ENCODE measurements at places on chromosomes 12 and 14.

DNA sequence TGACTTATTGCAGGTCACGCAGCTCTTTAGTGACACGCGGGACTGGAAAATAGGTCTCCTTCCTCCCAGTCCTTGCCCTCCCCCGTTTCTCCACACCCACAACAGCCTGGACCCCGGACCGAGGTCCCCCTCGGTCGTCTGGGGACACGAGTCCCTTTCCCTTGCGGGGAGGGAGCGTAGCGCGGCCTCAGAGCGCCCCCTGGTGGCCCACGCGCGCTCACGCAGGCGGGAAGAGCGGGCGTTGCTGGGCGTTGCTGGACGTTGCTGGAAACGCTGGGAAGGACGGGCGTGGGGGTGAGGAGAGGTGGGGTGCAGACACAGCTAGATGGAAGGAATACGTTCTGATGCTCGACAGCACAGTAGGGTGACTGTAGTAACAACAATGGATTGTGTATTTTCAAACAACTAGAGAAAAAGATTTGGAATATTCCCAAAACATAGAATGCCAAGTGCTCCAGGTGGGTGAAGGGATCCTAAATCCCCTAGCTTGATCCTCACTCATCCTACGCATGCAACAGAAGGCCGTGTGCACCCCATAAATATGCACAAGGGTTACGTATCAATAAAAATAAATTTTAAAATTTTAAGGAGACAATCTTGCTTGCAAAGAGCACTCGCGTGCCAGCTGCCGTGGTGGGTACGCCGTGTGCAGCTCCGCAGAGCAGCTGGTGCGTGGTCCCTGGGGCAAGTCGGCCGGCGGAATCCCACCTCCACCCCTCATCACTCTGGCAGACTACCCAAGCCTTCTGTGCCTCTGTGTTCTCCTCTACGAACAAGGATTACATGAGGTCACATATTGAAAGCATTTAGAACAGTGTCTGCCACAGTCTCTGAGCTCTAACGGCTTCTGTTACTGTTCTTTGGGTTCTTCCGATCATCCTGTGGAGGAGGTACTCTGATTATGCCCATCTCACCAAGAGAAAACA, 87.4 kb downstream of the B4GALNT3 start:
- DNase-seq = no peak

DNA sequence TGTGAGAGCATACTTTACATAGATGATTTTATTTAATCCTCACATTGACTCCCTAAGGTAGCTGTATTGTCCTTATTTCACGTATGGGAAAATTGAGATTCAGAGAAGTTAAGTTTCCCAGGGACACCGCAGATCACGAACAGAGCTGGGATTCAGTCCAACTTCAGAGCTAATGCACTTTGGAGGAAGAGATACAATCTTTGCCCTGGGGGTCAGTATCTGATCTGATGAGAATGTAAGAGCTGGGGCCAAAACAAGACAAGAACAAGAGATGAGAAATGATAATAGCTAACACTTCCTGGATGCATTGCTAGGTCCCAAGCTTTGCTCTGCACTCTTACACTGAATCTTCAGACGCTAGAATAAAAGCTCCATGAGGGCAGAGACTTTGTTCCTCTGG, 6.0 kb upstream of the CSAD start:
- no peak for DNase-seq

GRCh38 chr12:111868676-111869588, 26.9 kb downstream of the MAPKAPK5 start:
- no peak for DNase-seq

- no peak for DNase-seq
These were observed 88.0 kb downstream of the OSBPL8 start for GRCh38 chr12:76471579-76471978.

- no peak for DNase-seq
These were observed 65.6 kb upstream of the FERMT2 start for GRCh38 chr14:53016491-53016890.

- no peak for DNase-seq
These were observed 511.2 kb downstream of the C12orf50 start for GRCh38 chr12:87518036-87518435.

DNA sequence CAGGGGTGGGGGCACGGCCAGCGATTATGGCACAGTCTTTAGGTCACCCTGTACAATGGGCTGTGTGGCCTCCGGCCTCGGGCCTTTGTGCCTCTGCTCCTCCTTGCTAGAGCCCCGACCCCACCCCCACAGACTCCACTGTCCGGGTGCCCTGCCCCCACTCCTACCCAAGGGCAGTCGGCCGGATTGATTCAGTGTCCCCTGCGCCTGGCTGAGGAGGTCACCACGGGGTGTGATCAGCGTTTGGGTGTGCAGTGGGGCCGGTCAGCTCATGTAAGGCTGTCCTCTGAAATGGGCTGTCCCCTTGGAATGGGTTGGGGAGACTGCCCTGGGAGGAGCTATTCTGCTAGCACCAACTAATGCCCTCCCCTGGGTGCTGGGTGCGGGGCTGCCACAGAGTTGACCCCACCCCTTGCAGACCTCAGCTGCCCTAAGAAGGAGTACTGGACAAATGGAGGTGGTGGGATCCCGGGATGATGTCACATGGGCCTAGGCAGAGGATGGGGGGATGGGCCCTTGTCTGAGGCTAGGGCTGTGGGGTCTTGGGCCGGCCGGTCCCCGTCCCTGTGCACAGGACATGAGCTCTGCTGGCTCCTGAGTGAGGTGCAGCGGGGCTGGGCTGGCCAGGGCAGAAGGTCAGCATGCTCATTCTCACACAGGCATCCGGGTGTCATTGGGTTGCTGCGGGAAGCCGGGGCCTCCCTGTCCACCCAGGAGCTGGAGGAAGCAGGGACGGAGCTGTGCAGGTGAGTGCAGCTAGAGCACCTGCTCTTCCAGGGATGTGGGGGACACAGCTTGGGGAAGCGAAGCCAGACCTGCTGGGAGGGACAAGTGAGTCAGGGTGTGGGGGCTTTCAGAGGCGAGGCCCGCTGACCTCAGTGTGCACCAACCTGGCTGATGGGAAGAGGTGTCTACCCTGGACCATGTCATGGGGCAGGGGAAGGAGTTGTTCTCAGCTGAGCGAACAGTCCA, 23.4 kb downstream of the ASPG start:
- no peak for DNase-seq

DNA sequence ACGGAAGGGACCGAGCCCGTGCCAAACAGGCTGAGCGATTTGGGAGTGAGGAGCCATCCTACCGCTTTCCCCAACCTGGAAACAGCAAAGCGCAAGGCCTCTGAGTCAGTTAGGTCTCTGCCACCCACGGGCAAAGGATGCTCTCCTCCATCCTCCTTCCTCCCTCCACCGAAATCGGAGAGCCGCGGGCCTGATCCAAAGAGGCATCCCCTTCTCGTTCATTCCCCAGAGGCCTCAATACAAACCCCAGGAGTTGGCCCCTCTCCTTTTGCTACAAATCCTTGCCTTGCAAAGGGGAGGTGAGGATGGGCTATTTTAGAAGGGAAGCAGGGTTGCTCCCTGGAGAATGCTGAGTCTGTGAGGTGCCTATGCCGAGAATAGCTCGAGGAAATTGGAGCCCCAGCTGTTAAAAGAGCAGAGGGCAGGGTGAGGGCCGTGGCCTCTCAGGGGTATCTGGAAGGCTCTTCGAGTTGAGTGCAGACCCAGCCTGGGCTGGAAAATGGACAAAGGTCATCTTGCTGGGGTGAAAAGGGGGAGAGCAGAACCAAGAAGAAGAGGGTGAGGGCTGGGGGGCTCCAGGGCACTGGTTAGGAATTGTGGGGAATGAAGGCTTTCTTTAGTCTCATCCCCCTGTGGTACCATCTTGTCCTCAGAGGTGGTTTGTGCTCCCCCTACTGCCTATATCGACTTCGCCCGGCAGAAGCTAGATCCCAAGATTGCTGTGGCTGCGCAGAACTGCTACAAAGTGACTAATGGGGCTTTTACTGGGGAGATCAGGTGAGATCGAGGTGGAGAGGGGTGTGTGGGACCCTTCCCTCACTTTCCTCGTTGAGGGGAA, 1.1 kb downstream of the TPI1 start:
- no peak for DNase-seq

DNA sequence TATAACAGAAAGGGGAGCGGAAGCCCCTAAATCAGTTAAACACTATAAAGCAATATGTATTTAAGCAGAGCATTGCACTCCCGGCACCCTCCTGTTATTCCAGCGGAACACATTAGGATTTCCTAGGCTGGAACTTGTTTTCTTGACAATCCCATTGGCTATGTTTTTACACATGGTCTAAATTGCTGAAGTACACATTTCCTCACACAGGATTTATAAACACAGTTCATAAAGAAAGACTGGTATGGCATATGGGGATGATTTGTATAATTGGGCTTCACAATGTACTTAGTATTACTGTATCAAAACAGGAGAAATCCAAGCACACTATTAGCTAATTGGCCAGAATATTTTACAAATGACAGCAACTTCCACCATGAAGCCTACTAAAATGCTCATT, 23.3 kb downstream of the PAX9 start:
- peak; percentile 68 for DNase-seq

GRCh38 chr14:67765192-67765834, 51.1 kb downstream of the ZFYVE26 start:
- DNase-seq = no peak

DNA sequence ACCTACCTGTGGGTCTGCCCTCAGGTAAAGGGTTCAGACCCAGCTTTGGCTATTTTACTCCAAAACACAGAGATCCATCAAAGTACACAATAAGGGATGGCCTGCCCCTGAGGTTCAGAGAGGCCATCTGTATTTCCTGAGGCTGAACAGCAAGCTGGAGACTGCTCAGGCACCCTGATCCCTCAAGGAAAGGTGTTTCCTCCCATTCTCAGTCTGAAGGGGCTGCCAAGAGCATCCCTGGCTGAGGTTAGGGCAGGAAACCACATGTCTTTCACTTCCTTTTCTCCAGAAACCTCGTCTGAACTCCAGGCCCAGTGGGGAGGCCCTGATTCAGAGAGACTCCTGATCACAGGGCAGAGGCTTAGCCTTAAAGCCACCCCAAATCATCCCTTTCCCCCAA, 1.5 kb downstream of the RILPL1 start:
- DNase-seq = no peak

DNA sequence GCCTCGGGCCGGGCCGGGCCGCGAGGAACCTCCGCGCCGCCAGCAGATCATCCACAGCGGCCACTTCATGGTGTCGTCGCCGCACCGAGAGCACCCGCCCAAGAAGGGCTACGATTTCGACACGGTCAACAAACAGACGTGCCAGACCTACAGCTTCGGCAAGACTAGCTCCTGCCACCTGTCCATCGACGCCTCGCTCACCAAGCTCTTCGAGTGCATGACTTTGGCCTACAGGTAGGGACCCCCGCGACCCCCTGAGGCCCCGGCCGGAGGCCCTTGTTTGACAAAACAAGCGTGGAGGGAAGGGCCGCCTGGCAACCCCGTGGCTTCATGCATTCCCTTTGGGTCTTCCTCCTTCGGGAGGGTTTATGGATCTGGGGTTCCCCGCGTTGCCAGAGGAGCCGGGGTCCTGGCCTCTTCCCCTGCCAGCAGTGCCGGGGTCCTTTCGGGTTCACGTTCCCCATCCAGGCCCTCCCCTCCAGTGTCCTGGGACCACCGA, 526 bp downstream of the MLXIP start:
- DNase-seq = no peak

- no peak for DNase-seq
These were observed 67.1 kb downstream of the RFLNA start for GRCh38 chr12:124361996-124362395.

DNA sequence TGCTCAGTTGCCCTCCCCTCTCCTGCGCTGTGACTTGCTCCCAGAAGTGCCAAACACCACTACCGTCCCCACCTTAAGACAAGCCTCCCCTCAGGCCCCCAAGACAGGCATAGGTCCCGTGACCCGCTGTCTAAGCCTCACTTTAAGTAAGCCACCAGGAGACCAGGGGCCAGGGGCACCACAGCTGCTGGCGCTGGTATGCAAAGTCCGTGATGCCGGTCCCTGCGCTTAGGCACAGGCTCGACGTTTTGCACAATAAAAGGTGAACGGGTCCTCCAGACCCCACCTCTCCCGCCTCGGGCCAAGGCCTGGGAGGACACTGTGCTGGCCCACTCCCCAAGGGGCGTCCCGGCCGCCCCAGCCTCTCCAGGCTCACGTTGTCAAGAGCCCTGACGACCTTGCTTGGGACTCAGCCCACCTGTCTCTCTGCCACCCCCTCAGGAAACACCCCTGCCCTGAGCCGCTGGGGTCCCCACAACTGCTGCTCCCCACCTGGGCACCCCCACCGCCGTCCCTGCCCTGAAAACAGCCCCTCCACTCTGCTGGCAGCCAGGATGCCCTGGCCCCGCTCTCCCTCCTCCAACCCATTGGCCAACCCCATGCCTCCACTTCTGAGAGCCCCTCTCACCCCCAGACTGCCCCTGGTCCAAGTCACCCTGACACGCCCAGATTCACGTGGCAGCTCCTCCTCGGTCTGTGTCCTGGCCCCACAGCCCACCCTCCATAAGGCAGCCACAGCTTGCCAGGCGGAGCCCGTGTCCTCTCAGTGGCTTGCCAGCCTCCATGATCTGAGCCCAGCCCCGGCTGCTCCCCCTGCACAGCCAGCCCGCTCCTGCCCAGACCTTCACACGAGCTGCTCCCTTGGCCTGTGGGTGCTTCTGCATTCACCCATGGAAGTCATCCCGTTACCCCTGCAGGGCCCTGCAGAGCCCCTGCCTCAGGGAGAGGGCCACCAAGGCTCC, 11.9 kb downstream of the JAG2 start:
- no peak for DNase-seq

DNA sequence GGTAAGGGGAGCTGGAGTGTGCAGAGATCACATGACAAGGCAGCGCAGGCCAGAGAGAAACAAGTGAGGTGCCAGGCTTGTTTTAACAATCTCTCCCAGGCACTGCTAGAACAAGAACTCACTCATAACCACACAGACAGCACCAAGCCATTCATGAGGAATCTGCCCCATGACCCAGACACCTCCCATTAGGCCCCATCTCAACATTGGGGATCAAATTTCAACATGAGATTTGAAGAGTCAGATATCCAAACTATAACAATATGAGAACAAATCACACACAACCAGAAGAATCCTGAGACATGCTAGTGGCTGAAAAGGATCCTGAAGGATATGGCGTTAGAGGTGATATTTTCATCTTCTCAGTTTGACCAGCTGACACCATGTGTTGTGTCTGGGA, 21.9 kb downstream of the OR6J1 start:
- DNase-seq = no peak

- DNase-seq = no peak
These were observed 120.2 kb downstream of the CRACR2A start for GRCh38 chr12:3632754-3633153.

- DNase-seq = no peak
These were observed 54.7 kb upstream of the EIF5 start for GRCh38 chr14:103279142-103280025.

- no peak for DNase-seq
These were observed 11.6 kb downstream of the WNT5B start for GRCh38 chr12:1640328-1641234.

DNA sequence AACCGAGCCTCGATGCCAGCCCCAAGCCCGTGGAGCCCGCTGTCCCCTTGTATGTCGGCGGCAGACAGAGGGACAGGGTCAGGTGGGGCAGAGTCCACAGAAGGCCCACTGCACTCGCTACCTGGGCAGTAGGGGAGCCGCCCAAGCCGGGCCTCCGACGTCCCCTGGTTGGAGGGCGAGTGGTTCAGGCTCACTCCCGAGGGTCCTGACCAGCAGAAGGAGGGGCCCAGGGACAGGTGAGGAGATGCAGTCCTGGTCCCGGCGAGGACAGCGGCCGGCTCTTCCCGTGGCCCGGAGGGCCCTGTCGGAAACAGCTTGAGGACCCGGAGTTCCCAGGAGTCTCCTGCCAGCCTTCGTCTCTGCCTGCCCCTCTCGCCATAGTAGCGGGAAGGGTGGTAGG, 216.7 kb upstream of the SFSWAP start:
- no peak for DNase-seq

All from SK-N-MC (cell line).